Activated naive CD8-positive, alpha-beta T cell treated with anti-CD3 and anti-CD28 coated beads for 36 hours (primary cell): ENCODE measurements at places on chromosomes 3 and 15. TPM values are rescaled to one million over a fixed set of nuclear protein-coding genes. Genes with fewer than 3 reads are reported as not detected.
A peak's percentile ranks its signal among the peaks of the same experiment; 100 is the strongest.

Gene CA12
- total RNA-seq: not detected

Gene EPHA3
- total RNA-seq: 0.12 TPM

Gene CEMIP
- not detected for total RNA-seq

Gene CCDC33
- 0.20 TPM for total RNA-seq

Gene LSM3
- 26.3 TPM for total RNA-seq

Gene SERPINI2
- not detected for total RNA-seq

GRCh38 chr3:160569894-160570652 is 4.7 kb upstream of the KPNA4 start:
- DNase-seq: no peak

DNA sequence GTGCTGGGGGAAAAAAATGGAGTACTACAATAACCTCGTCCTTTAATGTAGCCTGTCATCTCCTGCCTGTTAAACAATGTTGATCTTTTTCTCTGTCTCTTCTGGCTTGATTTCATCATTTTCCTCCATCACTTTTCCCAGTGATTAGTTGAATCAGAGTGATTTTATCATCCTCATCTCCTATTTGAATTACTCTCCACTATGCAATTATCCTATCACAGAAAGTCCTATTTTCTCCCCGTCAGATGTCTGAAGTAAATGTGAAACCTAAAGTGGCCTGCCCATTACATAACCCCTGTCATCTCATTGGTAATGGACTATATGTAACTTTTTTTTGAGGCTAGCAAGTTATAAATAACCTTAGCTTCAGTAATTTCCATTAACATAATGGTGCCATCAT is 201.8 kb downstream of the CACNA2D3 start:
- no peak for DNase-seq

DNA sequence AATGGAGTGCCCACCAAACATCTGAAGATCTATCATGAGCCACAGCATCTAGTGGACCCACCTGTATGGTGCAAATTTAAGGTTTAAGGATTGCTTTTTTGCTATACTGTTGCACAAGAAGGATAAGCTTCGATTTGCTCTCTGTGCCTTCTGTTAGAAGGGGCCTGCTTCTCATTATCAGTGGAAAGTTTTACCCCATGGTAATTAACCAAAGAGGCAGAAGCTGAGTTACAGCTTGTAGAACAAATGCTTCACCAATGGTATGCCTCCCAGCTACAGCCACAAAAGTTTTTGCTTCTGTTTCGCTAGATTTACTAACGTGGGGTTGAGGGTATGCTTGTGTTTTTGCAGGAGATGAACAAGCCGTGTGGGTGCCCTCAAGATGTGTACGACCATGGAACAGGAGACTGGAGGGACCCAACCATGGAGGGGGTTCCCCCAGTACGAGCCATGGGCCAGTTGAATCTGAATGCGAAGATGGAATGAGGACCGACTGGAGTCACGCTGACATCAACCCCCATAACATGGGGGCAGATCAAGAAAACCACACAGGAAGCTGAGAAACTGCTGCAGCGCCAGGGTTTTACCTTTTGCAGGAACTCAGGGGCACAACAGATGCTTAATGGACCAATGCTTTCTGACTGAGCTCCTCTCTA is 43.5 kb downstream of the ACAD9 start:
- peak; percentile 72 for DNase-seq

- no peak for DNase-seq
Observed at GRCh38 chr3:18134386-18135059, 290.6 kb downstream of the SATB1 start.

DNA sequence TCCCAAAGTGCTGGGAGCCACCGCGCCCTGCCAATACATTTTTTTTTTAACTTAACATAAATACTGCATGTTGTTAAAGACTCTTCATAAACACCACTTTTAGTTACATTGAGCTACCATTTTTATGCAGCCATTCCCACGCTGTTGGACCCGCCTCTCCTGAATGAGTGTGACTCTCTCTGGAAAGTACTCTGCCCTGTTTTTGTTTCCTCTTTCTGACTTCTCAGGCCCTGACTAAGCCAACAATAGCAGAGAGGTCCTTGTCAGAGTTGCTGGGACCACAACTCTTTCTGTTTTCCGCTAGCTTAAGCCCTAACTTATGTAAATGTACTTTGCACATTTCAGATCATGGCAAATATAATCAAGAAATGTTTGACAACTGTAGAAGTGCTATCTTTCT is 35.2 kb downstream of the PARP15 start:
- no peak for DNase-seq

DNA sequence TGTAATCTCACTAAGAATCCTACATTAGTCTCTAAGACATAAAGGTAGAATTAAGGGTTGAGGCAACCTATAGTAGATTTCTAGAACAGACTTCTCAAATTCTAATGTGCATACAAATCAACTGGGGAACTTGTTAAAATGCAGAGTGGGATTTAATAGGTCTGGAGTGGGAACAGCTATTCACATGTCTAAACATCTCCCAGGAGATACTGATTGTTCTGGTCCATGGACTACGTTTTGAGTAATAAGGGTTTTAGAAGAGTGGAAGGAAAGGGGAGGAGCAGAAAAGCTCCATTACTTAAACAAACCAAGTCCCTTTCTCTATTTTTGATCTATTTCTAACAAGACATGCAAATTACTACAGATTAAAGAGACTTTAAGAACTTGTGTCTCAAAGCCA is 524.8 kb downstream of the TUSC7 start:
- no peak for DNase-seq

GRCh38 chr15:65986416-65986815 is 117.1 kb downstream of the RAB11A start:
- no peak for DNase-seq

DNA sequence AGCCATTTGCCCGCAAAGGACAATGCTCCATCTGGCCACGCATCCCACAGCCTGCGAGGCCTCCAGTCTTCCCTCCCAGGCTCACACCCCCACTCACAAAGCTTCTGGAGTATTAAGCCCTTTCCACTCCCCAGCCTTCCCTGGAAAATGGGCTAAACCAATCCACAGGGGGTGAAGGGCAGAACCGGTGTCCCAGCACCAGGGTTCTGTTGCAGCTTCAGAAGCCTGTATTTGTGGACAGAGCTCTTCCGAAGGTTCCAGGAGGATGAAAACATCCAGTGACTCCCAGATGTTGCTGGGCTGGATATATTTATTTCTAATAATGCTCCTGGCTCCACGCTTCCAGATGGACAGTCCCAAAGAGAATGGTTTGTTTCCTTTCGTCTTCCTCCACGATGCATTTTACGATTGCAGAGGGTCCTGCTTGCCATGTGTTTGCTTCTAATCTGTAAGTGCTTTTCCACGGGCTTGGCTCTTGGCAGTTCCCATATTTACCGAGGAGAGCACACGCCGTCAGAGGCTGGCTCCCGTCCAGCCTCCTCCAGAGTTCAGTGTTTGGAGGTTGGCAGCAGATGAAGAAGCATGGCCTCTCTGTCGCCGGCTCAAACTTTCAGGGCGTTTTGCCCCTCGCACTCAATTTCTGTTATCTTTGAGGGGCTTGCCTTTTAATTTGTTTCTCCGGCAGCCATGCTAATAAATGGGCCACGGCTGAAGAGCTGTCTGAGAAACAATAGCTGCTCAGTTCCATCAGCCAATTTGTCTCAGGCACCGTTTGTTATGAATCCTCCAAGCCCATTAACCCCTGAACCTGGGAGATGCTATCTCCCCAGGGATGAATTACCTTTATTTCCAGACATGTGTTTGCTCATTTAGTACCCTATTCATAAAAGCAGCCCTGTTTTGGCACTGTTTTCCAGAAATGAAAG is 367.9 kb upstream of the PROK2 start:
- no peak for DNase-seq

GRCh38 chr3:120645083-120645845 is 36.8 kb downstream of the HGD start:
- DNase-seq: no peak

DNA sequence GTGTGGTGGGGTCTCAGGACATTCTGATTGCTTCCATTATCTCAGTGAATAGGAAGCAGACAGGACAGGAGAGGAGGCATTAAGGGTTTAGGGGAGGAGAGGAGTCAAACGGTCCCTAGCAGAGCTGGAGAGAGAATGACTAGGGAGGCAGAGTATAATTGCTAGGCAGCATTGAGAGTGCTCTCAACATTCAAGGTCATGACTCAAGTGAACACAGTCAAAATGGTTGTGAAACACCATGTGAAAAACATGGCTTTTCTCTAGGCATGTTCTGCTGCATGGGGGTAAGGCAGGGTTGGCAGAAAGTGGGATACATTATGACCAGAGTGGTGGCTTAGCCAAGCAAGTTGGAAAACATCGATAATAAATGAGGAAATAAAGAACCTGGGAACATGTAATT is 19.5 kb upstream of the HRH1 start:
- DNase-seq: no peak

DNA sequence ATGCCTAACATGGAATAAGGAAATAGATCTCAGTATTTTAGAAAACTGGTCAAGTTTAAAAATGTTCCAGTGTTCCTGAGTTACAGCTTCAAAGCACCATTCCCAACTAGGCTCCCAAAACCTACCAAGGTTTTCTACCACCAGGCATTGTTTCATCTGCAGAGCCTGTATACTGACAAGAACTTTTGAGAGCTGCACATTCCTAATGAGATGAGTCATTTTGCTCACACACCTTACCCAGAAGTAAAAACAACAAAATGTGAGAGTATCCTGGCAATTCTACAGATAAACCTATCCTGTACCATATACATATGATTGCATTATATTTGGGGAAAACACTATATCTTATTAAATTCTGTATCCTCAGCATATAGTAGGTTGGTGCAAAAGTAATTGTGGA is 90.7 kb downstream of the ATP8B4 start:
- no peak for DNase-seq

DNA sequence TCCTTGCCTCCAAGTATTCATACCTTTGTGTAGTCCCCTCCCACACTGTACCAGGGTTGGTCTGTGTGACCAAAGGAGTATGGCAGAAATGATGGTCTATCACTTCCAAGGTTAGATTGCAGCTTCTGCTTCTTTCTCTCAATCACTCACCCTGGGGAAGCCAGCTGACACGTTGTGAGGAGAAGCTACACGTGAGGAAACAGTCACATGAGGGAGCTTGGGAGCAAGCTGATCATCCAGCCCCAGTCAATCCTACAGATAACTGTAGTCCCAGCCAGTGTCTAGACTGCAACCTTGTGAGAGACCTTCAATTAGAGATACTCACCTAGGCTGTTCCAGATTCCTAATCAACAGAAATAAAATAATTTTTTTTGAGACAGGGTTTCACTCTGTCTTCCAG is 6.2 kb upstream of the ZNF774 start:
- no peak for DNase-seq

DNA sequence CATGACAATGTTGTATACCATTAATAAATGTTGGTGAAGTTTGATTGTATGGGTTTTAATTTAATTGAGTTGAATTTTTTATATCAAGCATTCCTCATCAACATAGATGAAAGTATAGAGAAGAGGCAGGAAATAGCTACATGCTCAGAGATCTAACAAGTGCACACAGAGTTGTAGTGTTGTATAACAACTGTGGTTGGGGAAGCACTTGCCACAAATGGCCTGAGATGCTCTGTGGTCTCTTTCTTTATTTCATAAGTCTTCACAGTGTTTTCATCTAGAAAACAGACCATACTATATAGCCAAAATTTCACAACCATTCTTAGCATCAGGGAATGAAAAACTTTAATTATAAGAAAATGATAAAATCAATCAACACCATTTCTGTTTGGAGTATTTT is 682.6 kb upstream of the NECTIN3 start:
- DNase-seq: no peak

DNA sequence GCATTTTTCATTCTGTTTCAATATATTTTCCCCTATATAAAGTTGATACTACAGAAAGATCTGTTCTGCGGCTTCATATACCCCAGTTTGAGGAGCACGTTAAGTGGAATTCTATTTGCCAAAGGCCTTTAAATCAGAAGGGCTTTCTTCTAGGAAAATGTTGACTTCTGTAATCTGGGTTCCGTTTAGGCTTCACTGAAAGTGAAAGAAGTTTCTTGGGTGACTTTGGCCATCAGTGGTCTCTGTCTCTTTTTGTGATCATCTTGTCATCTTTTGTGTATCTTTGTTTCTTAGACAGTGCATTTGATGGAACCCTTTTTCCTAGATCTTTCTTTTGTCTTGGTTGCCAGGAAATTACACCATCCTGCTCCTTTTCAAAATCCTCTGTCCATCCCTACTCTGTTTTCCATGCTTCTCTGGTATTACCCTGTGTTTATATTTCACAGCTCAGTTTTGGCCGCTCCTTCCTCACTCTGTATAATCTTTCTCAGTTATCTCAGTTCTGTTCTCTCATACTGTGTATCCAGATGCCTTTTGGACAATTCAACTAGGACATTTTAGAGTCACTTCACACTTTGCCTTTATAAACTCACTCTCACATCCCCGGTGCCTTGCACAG is 40.7 kb upstream of the MAP3K13 start:
- DNase-seq: no peak

- DNase-seq: no peak
Observed at GRCh38 chr3:14423197-14423743, 20.9 kb downstream of the SLC6A6 start.

DNA sequence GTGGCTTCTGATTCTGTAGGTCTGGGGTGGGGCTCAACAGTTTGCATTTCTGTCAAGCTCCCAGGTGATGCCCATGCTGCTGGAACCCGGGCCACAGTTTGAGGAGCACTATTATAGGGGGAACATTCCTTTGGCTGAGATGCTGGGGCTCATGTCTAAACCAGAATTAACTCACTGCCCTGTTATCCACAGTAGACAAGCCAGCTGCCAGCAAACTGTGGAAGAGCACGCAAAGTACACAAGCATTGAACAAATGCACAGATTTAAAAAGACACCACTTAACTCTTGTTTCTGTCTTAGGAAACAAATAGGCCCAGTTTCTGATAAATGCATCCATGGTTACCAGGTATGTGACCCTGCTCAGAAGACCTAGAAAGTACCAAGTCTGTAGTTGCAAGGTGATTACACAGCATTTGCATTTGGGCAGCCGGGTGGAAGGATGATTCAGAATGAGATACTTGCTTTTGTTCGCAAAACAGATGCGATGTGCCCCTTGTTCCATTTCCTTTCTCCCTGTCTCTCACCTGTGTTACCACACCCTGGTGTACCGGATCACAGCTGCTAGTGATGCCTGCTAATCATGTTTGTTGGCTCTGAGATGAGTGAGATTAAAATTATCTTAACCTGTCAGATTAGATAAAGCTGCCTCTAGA is 12.4 kb downstream of the GYG1 start:
- no peak for DNase-seq

DNA sequence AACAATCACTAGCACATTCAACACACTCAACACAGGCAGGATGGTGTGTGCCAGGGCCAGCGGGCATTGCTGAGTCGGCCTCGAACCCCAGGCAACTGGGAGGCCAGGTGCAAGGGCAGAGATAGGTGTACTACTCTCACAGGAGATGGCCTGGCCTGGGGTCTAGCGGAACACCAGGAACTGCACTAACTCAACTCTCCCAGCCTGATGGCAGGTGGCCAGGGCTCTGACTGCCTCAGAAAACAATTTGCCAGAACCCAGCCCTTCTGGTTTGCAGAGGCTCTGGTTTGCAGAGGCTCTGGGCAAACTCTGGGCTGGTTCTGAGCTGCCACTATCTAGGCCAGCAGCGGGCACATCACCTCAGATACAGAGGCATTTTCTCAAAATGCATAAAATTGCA is 229.2 kb upstream of the CHRNA7 start:
- DNase-seq: no peak

- no peak for DNase-seq
Observed at GRCh38 chr15:59115047-59115446, 10.1 kb downstream of the CCNB2 start.

GRCh38 chr3:109265295-109265694 is 51.0 kb downstream of the DPPA2 start:
- DNase-seq: no peak

- no peak for DNase-seq
Observed at GRCh38 chr3:31371484-31372177, 161.1 kb upstream of the STT3B start.
